H9 (cell line): ENCODE measurements at places on chromosomes 7 and 10.

DNA sequence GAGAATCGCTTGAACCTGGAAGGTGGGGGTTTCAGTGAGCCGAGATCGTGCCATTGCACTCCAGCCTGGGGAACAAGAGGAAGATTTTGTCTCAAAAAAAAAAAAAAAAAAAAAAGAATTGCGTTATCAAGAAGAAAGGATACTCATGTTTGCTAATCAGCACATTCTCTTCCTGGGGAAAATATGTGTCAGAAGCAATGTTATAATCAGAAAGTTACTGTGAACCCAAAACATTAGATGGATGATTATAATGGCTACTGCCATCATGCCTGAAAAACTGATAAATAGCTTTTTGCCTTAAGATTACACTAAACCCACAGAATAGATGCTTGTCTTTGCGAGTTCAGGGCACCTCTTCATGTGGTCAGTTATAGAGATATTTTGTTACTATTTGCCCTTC is 24.3 kb upstream of the GNAI1 start:
- no peak for DNase-seq

GRCh38 chr10:113441220-113441619 is 111.6 kb upstream of the HABP2 start:
- no peak for DNase-seq

DNA sequence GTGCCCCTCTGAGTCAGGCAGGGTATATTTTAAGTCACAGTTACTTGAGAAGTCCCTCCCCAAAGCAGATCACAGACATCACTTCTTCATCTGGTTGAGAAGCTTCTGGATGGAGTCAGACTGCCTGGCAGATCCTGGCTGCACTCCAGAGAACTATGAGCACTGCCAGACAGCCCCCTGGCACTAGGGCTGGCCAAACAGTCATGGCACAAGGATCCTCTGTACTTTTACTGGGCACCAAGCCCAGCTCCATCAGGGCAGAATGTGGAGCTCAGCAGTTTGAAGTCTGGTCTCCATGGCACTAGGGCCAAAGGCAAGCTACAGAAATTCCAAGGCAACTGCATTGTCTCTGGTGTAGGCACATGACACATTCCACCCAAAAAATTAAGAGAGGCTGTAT is 162.1 kb downstream of the NRG3 start:
- DNase-seq, result no peak

DNA sequence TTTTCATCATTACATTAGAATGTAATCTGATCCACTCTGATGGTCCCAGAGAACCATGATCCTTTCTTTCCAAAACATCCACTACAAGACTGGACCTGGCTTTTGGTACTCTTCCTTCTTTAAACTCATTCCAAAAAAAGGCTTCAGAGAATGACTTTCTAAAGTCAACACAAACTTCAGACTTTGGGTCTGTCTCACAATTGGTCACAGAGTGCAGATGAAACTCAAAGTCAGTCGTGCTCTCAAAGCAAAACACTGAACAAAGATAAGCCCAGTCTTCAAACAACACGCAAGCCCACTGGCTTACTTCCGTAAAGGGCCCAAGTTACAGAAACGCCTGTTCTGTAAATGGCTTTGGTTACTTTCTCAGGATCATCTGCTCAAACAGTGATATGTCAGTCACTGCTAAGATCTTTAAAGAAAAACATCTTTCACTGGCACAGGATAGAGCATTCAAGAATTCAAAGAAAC is 250.9 kb upstream of the MKLN1 start:
- DNase-seq, result no peak

DNA sequence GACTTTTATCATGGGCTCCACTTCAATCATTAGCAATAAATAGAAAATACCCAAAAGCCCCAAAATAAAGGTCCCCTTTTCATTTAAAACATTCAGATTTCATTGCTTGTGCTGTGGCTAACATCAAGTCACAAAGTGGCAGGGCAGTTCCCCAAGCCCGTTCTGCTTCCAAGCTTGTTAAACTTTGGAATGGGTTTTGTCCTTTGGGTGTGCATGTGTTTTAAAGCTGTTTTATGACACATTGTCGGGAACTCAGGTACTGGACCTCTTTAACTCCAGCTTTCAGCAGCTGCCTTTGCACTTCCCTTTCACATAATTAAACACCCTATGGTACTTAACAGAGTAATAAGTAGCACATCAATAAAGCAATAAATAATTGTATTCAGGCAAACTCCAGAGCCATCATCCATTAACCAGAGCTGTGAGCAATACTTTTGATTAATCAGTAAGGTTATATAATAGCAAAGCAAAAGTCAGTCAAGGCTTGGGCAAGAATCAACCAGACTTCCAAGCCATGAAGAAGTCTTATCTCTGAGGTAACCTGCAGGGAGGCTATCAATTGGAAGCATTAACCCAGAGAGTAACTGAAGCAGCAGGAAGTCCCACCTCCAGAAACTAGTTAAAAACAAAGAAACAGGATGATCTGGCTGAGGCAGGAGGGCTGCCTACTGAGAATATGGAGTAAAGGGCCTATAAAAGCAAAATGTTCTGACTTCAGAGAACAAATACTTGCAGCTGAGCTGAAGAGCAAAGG is 56.1 kb upstream of the ARID5B start:
- no peak for DNase-seq

- no peak for DNase-seq
Measured at GRCh38 chr7:28472332-28472731, 60.0 kb downstream of the CREB5 start.

GRCh38 chr10:89516149-89516832 is 19.1 kb downstream of the SLC16A12 start:
- no peak for DNase-seq

DNA sequence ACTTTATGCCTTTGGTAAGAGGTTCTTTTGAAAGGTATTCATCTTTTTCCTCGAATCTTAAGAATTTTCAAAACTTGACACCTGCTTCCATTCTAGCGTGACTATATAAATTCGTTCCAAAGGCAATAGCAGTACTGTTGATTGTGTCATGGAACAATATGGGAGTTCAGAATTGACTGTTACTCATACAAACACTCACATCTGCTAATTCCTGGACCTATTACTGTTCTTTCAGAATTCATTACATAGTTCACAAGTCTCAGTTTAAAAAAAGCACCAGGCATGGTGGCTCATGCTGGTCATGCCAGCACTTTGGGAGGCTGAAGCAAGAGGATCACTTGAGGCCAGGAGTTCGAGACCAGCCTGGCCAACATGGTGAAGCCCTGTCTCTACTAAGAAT is 80.9 kb downstream of the CACNB2 start:
- no peak for DNase-seq

DNA sequence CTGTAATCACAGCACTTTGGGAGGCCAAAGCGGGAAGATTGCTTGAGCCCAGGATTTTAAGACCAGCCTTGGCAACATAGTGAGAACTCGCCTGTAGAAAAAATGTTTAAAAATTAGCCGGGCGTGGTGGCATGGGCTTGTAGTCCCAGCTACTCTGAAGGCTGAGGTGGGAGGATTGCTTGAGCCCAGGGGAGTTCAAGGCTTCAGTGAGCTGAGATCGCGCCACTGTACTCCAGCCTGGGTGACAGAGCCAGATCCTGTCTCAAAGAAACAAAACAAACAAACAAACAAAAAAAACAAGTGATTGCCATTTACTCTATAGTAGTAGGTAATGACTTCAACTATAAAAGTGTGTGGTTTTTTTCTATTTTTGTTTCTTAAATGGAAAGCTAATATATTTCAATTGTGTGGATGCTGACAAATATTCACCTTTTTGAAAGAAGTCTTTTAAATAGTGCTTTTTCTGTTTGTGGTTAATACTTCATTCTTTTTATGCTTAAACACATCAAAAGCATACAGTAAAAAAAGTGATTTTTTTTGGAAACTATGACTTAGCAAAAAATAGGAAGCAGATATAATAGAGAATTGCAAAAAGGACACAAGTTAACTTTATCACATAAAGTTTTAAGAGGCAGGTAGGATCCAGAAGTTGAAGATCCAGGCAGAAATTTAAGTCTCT is 48.4 kb downstream of the ZNF277 start:
- DNase-seq, result no peak

GRCh38 chr7:145644426-145645134 is 472.0 kb upstream of the CNTNAP2 start:
- no peak for DNase-seq

DNA sequence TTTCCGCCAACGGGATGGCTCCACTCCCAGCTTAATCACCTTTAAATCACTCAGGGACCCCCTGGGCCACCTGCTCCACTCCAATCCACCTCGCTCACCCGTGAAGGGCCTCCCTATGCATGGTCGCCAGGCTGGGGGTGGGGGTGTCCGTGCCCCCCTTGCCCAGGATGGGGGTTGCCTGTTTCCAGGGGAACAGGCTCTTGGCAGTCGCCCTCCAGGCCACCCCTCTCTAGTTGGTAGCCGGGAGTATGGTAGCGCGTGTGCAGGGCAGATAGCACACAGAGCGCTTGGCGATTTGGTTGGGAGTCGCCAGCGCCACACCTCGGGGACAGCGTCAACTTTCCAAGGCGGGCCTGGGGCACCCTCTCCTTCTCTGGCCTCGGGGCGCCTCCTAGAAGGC is 134.9 kb upstream of the ZNF92 start:
- no peak for DNase-seq

DNA sequence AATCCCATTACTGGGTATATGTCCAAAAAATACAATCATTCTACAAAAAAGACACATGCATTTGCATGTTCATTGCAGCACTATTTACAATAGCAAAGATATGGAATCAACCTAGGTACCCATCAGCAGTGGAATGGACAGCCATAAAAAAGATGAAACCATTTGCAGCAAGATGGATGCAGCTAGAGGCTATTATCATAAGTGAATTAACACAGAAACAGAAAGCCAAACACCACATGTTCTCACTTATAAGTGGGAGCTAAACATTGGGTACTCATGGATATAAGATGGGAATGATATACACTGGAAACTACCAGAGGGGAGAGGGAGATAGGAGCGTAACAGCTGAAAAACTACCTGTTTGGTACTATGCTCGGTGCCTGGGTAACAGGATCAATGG is 154.0 kb downstream of the TMEM26 start:
- no peak for DNase-seq
